NCI-H1092 (cell line): ENCODE measurements at places on chromosomes 16 and 17.

DNA sequence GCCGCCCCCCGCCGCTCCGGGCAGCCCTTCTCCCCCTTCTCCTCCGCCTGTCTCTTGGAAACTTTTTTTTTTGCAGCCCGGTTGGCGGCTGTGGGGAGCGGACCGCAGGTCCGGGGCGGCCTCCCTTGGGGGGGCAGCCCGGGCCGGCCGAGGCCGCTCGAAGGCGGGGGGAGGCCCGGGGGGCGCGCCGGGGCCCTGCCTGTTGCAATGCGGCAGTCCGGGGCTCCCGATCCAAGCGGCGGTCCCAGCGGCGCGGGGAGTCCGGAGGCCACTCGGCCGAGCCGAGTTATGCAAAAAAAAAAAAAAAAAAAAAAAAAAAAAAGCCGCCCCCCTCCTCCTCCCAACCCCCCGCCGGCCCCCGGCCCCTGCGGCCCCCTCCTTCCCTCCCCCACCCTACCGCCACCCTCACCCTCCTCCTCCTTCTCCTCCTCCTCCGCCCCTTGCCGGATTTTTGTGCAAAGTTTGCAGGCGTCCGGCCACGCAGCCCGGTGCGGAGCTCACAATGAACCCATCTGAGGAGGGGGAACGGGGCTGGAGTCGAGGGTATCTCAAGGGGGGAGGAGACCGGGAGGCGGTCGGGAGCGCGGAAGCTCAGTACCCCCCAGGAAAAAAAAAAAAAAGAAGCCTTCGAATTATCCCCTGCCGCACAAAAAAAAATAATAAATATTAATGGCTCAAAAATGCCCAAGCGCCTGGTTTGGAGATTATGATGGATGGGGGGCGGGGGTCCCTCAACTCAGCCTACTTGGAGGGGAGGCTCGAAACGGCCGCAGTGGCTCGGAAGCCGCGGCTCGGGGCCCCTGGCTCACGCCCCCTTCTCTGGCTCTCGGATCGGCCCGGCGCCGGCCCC lies at the start of gene ZNF423:
ZNF423 (minus strand) TSS at position 291 of the 850 bp plus-strand sequence. CDS start 338 bp downstream, outside the sequence.
- DNase-seq = no peak

DNA sequence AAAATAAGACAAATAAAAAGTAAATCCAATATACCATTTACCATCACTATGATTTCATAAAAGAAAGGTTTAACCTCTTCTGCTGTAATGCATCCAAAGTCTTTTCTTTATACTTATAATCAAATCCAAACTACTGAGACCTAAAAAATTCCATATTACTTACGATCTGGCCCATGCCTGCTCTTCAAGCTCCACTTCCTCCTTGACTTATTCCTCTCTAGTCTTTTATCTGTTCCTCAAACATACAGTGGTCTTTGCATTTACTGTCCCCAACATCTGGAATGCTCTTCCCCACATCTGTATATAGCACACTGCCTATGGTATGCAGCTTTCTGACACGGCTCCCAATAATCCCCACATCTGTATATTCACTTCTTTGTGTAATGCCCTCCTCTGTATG lies 33.8 kb downstream of the PCTP start:
- DNase-seq = no peak

GRCh38 chr17:8120520-8121406 lies 2.4 kb upstream of the ALOXE3 start:
- DNase-seq = no peak

- no peak for DNase-seq
These were observed 217.0 kb downstream of the FTO start for GRCh38 chr16:53920988-53921387.

DNA sequence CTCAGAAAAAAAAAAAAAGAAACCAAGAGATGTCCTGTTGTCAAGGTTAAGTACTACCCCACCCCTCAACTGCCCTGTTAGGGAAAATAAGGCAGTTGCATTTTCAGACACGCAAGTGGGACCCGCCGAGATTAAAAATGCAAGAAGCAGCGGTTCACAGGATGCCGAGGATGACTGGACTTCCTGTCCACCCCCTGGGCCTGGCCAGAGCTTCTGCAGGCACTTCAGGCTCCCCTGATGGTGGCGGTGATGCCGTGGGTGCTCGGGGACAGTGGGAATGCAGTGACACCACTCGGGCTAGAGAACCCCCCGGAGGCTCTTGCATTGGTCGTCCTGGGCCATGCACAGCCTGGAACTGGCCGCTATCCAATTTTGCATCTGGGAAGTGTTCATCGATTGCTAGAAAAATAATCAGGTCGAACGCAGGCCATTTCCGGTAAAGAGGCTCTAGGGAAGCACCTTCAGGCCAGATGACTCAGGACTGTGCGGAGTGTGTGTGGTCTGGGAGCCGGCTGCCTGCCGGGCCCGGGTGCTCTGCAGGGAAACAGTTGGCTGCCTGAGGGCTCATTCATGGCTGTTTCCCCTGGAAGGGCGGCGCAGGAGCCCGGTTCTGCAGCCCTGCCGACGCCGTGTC lies 13.4 kb upstream of the CRISPLD2 start:
- no peak for DNase-seq
